Stimulated activated CD4-positive, alpha-beta T cell treated with anti-CD3 and anti-CD28 coated beads, Interleukin-15, amount 100 ng/mL, for 48 hours (primary cell): ENCODE measurements at places on chromosomes 1 and 21.
A peak's percentile ranks its signal among the peaks of the same experiment; 100 is the strongest.

DNA sequence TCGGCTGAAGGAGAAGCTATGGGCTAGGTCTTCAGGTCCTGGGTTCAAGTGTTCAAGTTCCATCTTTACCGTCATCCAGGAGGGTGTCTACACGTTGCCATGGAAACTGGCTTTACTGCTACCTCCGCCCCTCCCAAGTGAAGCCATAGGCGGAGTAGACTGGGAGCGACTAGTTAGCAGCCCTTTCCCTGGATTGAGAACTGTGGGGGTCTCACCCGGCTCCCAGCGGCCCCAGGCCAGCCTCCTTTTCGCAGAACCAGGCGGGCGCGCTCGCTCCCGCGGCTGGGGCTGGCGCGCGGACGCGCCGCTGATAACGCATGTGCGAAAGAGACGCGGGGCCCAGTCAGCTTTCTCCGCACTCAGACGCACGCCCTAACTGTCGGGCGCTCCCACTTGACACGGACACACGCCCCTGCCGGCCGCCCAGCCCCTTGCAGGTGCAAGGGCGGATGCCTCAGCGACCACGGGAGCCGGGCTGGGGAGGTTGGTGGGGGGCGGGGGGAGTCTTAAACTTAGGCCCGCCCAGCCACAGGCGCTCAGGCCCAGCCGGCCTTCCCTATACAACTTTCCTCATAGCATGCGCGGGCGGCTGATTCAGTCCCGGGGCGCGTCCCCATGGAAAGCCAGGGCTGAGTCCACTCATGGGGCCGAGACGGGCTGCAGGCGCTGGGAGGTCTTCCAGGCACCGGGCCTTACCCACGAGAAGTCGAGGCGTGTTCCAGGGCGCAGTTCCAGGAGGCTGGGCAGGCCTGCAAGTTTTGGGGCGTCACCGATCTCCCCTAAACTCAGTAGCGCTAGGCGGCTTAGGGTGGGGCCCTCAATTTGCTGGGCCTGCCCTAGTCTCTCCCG, 7.4 kb downstream of the EFNA4 start:
- DNase-seq: peak; percentile 70

GRCh38 chr1:48853006-48853405, 76.3 kb upstream of the BEND5 start:
- no peak for DNase-seq

DNA sequence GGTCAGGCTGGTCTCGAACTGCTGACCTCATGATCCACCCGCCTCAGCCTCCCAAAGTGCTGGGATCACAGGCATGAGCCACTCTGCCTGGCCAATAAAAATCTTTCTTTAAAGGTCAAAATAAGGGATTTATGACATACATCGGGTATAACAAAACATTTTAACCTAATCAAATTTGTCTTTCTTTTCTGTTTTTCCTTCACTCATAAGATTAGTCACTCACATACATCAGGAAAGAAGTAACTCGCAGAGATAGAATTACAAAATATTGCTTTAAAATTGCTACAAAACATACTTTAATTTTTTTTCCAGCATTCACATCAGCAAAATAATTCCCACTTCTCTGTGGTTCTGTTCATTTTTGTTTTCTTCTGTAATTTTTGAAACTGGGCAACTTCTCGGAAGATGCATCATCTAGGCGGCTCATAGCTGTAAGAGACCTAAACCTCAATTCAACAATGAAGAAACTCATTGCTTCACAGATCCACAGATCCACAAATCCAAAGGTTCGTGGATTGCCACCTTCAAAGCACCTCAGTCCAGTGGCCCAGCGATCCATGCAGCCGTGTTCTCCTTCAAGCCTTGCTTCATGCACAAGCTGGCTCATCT, 39.7 kb downstream of the NEK2 start:
- DNase-seq: no peak

DNA sequence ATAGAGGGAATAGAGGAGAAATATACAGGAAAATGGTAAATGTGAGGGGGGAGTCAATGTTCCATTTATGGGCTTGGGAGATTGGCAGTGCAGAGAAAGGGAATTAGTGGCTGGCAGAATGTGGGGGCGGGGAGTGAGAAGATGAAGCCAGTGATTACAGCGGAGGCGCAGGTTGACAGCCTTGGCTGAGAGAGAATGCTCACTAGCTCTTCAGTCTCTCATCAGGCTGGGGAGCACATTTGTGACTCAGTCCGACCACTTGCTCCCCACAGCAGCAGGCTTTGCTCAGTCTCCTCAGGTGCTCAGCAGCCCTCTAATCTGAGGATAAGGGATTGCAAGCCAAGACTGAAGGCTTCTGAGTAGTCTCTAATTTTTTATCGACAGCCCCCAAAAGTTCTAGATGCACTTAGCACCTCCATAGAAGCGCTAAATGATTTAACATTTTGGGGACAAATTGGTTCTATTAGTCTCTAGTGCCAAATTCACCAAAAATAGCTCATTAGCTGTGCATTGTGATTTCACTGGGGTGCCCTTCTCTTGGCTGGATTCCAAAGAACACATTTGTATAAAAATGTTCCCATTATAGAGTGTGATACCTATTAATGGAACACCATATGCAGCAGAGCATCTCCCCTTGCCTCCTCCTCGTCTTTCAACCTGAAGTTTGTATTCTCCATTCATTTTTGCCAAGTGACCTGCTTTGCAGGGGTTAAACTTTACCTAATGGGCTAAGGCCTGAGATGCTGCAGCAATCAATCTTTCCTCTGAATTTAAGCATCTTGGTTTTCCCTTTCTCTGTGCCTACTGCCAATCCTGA, 191.8 kb downstream of the ZNF326 start:
- DNase-seq: no peak

GRCh38 chr1:116111524-116112021, 374 bp downstream of the MAB21L3 start:
- no peak for DNase-seq

- DNase-seq: no peak
Measured at GRCh38 chr1:221170171-221170570, 290.9 kb downstream of the HLX start.

GRCh38 chr21:31837618-31838390, 35.0 kb upstream of the HUNK start:
- no peak for DNase-seq

GRCh38 chr1:117060441-117061317, 553 bp downstream of the TTF2 start:
- DNase-seq: no peak

- DNase-seq: no peak
Measured at GRCh38 chr1:236645016-236645680, 40.8 kb upstream of the HEATR1 start.

GRCh38 chr1:246632281-246633168, 66.3 kb downstream of the CNST start:
- DNase-seq: no peak

DNA sequence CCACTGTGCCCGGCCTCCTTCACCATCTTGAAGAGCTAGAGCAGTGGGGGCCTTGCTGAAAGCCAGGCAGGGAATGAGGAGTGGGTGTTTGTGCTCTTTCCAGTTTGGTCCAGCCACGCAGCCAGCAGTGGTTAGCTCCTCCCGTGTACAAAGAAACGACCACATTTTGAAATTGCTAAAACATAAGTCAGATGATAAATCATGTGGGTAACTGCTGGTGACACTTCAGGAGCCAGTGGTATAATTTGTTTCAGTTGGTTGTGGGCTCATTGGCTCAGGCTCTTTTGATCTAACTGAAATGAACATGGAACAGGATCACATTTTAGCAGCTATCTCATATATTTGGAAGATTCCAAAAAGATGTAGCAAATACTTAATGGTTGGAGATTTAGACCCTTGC, 87.6 kb downstream of the MTR start:
- no peak for DNase-seq

GRCh38 chr1:108082738-108083562, 117.2 kb downstream of the SLC25A24 start:
- DNase-seq: no peak

DNA sequence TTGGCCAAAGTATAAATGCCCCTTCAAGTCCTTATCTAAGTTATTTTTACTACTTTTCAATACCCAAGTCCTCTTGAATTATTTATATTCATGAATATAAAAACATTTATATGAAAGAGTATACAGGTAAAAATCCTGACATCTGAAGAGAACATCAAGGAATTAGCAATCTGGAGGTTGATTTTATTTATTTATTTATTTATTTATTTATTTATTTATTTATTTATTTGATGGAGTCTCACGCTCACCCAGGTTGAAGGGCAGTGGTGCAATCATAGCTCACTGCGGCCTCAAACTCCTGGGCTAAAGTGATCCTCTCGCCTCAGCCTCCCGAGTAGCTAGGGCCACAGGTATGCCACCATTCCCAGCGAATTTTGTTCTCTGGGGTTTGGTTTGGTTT, 93.2 kb downstream of the ZZZ3 start:
- DNase-seq: no peak

- no peak for DNase-seq
Measured at GRCh38 chr1:169027607-169028320, 78.7 kb upstream of the ATP1B1 start.

DNA sequence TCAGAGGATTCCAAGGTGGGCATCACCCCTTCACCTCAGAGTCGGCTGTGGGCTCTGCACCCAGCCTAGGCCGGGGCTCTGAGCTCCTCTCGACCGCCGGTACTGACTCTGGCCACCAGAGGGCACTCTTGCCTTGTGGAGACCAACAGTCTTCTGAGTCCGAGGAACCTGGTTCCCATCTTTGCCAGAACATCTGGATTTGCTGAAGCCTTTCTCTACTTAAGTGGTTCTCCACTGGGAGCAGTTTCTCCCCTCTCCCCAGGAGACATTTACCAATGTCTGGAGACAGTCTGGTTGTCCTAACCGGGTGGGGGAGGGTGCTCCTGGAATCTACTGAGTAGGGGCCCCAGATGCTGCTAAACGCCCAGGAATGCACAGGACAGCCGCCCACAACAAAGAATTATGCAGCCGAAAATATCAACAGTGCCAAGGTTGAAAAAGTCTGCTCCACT, 9.4 kb downstream of the ETV3L start:
- peak; percentile 77 for DNase-seq

DNA sequence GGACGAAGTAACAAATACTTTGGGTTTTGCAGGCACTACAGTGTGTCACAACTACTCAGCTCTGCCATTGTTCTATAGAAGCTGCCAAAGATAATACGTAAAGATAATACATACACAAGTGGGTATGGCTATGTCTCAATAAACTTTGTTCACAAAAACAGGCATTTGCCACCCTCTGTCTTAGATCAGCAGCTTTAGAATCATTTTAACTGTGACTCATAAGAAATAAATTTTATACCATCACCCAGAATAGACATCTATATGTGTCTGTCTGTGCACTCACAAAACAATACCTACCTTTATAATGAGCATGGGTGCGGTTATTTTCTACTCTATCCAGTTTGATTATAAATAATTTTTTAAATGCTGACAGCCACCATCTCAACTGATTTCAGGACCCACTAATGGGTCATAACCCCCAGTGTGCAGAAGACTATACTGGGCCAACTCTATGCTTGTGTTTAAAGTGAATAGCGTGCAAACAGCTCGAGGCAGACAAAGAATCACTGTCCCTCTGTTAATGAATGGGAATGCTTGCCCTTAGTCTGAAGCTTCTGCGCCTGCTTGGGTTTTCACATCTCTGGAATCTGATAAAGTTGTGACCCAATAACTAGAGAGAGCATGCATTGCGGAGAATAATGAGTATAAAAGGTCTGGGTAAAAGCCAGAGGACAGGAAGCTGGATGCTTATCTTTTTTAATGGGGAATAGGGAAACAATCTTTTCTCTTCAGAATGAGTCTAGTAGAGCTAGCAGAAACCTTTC, 216.2 kb downstream of the PLPP3 start:
- DNase-seq: no peak

GRCh38 chr1:167441222-167441621, 77.1 kb downstream of the CD247 start:
- no peak for DNase-seq

- no peak for DNase-seq
Measured at GRCh38 chr1:53172426-53173128, 24.0 kb upstream of the CPT2 start.

DNA sequence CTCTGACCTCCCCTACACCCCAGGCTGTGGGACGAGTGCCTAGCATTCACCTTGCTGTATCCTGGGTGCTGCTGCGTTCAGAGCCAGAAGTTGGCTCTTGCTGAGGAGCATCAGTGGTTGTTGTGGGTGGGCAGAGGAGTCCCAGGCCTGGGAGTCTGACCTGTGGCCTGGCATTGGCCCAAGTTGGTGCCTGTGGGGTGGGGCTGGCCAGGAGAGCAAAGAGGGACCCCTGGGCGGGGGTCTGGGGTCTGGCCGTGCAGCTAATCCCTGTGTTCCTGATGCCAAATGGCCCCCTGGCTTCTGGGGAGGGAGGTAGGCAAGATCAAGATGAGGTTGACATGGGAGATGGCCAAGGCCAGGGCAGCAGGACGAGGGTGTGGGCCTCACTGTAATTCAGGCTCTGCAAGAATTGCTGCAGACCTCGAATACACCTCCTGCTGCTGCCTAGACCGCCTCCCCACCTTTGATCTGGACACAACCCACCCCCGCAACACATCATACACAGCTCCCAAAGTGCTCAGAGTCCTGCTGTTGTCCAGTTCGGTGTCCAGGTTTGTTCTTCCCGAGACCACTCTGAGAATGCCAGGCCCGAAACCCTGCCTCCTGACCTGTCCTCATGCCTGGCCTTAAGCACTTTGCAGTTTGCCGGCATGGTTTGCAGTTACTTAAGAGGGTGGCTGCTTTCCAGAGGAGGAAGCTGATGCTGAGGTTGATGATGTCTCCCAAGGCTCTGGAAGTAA, 28.7 kb downstream of the CDK18 start:
- DNase-seq: no peak

DNA sequence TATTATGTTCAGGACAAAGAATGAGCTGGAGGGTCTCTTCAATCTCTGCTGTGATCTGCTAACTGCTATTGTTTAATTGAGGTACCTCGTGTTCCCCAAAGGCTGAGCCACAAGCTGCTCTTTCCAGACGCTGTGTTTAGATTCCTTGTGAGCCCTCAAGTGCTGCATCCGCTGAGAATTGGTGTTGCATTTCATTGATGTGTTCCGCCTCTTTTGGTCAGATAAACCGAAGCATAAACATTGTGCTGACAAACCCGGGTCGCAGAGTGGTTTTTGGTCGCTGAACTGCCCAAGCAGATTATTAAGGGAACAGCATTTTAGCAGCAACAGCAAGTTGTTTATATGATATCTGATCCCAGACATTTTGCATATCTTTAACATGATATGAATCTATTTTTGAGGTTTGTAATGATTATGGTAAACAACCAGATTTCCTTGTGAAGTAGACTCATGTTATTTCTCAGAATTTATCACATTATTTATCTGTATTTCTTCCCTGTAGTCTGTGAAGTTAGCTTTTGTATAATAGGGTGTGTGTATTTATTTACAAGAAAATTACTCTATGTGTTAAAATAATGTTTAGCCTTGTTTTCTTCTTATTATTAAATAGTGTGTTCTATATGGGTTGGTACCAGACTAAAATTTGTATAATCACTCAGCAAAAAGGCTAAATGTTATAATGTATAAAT, 217.2 kb upstream of the C1orf105 start:
- DNase-seq: no peak

DNA sequence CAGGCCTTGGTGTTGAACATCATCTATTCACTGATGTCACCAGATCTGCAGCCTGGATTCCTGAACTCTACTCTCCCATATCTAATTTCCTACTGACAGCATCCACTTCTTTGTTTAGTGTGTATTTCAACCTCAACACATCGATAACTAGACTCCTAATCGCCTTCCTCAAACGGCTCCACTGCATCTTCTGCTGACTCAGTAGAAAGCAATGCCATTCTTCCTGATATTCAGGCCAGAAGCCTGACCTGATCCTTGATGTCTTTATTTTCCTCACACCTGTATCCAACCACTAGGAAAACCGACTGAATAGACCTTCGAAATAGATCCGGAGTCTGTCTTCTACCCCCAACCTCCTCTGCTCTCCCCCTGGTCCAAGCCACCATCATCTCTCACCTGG, 466.9 kb downstream of the PCP4 start:
- DNase-seq: no peak
